T-cell (primary cell): ENCODE measurements at places on chromosomes 6 and 20.

DNA sequence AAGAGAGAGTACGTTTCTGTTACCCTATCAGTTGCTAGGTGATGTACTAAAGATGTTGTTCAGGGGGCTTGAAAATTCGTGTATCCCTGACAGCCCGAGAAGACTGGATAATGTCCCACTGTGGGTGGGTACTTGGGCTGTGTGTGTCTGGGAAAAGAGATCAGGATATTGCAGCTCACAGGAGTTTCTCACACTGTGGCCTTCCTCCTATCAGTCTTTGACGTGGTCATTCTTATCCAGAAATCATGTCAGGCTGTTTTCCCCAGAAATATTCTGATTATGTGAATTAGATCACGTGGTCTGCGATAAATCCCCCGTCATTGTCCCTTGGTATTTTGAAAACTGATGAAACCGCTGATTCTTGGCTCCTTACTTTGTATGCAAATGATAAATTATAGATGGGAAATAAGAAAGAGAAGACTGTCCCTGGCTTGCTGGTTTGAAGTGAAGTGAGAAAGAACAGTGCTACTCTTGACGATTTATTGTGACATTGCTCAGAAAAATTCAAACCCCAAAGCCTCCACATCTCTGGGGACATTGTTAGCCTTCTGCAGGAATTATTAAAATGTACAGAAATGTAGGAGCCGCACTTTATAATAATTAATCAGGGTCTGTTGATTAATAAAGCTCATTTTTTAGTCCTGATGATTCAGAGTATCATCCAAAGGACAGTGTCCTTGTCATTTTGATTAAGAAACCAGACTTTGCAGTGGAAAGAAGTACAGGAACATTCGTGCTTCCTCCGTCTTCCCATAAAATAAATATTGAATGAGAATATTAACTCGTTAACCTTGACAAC, 167.5 kb upstream of the TSHZ2 start:
- no peaks in the 10 kb centered on the region for H3K36me3 ChIP-seq
- H3K4me1 ChIP-seq: no peaks in the 10 kb centered on the region
- H3K27ac ChIP-seq: no peak overlapping the region
- no peak overlapping the region for H3K4me3 ChIP-seq

DNA sequence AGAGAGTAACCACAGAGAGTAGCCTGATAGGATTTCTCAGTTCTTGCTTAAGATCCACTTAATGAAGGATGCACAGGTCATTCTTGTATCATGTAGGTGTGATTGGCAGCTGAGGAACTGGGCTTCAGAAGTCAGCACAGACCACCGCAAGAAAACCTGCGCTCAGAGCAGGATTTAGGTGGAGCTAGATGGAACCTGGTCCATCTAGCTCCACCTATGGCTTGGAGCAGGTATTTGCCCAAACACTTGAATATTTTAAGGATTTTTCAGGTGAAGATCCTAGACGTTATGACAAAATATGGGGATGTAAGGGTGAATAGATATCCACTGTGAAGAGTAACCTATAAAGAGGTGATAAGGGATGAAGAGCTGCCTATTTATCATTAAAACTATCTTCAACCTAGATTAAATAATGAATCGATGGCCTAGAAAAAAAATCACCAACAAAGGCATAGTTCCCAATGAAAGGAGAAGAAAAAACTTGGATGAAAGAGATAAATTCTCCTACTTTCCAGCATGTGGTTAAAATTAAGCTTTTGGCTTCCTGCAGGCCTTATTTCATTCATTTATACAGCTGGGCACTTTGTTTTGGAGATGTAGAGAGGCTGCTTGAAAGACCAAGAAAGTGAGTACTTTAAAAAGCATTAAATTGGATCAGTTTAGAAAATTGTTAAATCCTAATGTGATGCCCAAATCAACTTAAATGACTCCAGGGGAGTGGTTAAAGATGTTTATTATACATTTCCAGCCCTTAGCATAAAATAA, 778.4 kb upstream of the GJE1 start:
- H3K27ac ChIP-seq: no peak overlapping the region
- H3K36me3 ChIP-seq: no peaks in the 10 kb centered on the region
- DNase-seq: no peak
- H3K4me3 ChIP-seq: no peak overlapping the region

DNA sequence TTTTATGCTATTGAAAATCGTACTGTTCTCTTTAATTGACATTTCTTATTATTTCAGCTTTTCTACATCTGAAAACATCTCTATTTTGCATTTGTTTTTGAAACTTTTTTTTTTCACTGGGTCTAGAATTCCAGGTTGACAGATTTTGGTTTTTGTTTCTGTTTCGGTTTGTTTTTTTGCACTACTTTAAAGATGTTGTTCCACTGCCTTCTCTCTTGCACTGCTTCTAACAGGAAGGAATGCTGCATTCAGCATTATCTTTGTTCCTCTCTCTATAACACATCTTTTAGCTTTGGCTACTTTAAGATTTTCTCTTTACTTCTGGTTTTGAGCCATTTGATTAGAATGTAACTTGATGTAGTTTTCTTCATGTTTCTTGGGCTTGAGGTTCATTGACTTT, 20.1 kb upstream of the SLC17A1 start:
- no peaks in the 10 kb centered on the region for H3K36me3 ChIP-seq
- no peak overlapping the region for H3K4me3 ChIP-seq
- H3K4me1 ChIP-seq: no peaks in the 10 kb centered on the region
- DNase-seq: no peak
- no peak overlapping the region for H3K27ac ChIP-seq
- H3K27me3 ChIP-seq: peaks cover 3% of the 10 kb centered on the region

- H3K27ac ChIP-seq: no peak overlapping the region
- DNase-seq: no peak
- no peak overlapping the region for H3K4me3 ChIP-seq
- no peaks in the 10 kb centered on the region for H3K27me3 ChIP-seq
- H3K36me3 ChIP-seq: peaks cover 4% of the 10 kb centered on the region
- H3K4me1 ChIP-seq: peaks cover 16% of the 10 kb centered on the region
These were observed 14.6 kb downstream of the TFEB start for GRCh38 chr6:41720783-41721182.
